ENCODE measurements at places on chromosomes 4 and X.

DNA sequence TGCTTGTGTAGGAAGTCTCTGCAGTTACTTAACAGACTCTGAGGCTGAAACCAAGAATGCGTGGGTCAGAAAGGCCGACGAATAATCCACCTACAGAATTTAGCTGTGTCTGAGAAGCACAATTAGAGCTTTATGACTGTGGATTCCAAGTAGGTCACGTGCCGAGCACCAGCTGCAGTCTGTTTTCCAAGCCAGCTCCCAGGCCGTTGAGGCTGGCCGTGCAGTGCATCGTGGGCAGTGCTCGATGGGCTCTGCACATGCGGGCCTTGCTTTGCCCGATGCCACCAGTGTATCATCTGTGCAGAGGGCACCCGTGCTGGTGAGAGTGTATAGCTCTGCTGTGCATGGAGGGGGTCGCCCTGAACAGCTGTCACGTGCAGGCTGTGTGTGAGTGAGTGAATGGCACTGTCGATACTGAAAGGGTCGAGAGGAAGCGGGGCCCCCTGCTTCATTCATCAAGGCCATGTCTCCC is 67.5 kb upstream of the CLDN34 start:
- no peak for DNase-seq

- DNase-seq, result no peak
Observed at GRCh38 chrX:7115557-7115956, 32.0 kb upstream of the STS start.

GRCh38 chrX:102950908-102951866 is 14.1 kb downstream of the RAB40AL start:
- DNase-seq, result peak; percentile 72

DNA sequence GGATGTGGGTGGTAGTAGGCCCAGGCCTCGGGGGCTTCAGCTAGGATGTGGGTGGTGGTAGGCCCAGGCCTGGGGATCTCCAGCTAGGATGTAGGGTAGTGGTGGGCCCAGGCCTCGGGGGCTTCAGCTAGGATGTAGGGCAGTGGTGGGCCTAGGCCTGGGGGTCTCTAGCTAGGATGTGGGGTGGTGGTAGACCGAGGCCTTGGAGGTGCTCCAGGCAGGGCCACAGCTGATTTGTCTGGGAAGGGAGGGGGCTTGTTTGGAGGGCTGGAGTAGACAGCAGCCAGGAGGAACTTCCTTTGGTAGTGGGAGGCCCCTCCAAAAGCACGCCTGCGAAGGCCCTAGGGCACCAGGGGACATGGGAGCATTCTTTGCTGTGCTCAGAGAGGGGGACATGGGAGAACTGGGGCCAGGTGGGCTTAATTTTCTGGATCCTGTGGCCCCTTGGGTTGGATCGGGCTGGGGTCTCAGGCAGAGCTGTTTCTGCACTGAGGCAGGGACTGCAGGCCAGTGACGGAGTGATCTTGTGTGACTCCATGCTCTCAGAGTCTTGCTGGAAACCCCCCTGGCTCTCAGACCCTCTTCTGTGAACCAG is 3.3 kb upstream of the SPON2 start:
- no peak for DNase-seq

DNA sequence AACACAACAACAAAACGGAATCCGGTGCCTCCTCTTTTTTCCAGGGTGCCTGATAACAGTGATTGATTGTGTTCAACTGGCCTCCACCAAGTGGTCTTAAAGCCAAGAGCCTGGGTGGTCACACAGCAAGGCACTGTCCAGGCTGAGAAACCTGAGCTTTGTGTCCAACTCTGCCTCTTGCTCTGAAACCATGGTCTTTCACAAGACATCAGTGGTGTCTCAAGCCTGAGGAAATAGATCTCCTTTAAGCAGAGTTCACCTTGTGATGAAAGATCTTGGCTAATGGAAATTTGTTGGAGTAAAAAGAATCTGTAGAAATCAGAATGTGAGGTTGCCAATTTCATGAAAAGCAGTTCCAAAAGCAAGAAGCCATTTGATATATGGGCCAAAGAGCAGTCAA is 47.3 kb upstream of the ACSL1 start:
- DNase-seq, result no peak

GRCh38 chrX:129099207-129099606 is 424.1 kb downstream of the SMARCA1 start:
- DNase-seq, result no peak

DNA sequence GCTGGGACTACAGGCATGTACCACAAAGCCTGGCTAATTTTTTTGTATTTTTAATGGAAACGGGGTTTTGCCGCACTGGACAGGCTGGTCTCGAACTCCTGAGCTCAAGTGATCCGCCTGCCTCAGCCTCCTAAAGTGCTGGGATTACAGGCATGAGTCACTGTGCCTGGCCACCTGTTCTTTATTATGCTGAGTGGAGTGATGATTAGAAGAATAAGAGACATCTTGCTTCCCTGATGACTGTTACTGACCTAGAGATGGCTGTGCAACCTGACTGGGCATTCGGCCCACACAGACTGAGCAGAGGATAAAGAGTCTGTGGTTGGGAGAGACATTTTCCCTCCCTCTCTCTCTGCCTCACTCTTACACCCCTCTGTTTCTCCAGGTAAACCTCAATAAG is 56.7 kb downstream of the SPINK2 start:
- no peak for DNase-seq

- DNase-seq, result peak; percentile 66
Observed at GRCh38 chr4:54318904-54319303, 89.8 kb downstream of the PDGFRA start.

DNA sequence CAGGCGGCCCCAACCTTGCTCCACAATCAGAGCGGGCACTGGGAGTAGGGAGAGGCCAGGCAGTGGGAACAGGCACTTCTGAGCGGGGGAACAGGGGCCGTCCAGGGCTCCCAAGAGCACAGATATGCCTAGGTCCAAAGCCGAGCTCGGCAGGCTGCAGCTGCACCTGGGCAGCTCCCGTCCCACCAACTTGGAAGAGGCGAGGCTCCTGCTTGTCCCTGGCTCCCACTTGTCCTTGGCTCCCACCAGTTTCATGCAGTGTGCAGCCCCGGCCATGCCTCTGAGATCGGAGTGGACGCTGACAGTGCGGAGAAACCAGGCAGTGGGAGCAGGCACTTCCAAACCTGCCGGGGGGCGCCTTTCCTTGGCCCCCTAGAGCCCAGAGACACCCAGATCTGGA is 84.0 kb upstream of the XAGE2 start:
- no peak for DNase-seq

DNA sequence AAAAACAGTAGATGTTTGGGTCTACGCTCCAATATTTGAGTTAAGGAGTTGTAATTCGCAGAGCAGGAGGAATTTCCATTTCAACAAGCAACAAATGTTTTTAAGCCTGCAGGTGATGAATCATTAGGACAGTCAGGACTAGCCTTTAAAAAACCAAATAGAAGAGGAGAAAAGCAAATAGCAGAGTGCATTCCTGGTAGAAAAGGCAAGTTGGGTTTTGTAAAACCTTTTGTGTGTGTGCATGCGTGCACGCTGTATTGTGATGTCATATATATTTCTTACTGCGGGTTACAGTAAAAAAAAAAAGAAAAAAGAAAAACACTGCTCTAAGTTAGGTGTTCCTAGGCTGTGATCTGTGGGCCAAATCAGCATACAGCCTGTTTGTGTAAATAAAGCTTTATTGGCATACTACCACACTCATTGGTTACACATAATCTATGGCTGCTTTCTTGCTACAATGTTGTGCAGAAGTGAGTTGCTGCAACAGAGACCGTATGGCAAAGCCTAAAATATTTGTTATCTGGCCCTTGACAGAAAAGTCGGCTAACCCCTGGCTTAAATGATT is 135.6 kb downstream of the MID1 start:
- no peak for DNase-seq

GRCh38 chr4:175127314-175127713 is 209.2 kb downstream of the ADAM29 start:
- DNase-seq, result no peak

DNA sequence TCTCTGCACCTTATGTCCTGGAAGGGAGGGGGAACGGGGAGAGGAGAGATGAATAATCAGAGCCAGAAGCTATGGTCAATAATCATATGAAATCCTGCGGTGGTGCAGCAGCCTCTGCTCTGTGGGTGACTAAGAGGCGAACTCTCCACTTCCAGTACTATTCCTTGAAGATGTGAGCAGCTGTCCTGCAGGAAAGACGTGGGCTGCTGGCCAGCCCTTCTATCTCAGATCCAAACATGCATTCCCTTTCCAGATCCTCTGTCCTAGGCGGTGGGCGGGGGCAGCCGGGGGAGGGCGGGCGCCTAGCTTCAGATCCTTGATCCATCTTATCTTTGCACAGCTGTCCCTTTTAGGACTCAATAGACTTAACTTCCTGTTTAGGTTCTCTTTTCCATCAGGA is 34.5 kb downstream of the SPINK2 start:
- DNase-seq, result no peak

DNA sequence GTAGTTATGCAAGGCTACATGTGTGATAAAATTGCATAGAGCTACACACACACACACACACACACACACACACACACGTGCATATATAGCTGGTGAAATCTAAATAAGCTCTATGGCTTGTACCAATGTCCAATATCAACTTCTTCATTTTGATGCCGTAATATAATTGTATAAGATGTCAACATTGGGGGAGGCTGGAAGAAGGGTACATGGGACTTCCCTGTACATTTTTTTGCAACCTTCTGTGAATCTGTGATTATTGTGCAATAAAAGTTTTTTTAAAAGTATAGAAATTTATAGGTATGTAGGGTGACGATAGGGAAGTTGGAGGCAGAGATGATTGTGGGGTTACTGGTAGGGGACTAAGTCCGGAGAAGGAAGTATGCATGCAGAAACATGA is 105.5 kb downstream of the HDAC8 start:
- peak; percentile 11 for DNase-seq

GRCh38 chr4:24973404-24973746 is 57.4 kb downstream of the LGI2 start:
- DNase-seq, result no peak

DNA sequence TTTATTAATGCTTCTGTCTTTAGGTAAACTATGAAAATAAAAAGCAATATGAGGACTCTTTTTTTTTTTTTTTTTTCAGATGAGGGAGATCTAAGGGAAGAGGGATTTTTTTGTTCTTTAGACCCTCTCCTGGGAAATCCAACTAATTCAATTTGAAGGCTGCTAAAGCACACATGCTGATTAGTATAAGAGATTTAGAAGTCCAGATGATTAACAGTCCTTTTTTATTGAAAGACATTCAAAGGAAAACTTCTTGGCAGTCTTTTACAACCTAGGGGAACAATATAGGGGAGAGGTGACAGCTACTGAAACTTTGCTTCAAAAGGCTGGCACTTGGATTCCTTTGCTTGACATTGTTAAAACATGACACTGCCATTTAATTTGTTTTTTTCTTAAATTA is 602.5 kb downstream of the RAPGEF2 start:
- no peak for DNase-seq

DNA sequence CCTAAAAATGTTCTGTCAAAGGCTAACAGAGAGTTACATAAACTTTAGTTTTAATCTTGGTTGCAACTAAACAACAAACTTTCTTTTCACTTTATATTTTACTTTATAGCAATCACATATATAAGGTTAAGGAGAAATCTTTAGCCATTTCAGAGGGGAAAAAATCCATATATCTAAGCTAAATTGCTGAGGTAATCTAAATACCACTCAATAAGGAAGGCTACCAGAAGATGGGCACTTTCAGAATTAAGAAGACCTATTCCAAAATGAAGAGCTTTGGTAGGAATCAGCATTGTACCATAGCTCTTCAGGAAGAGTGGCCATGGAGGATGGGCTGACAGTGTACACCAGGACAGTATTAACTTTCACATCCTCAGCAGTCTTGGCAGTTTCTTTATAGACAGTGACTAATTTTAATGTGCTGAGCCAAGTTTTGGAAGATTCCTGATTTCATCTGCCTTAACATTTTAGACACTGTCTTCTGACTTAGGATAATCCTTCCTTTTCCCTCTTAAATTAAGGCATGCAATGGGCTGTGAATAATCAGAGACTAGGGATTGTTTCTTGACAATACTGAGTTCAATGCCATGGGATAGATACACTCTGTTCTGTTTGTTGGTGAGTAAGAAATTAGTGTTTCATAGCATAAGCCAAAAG is 7.1 kb downstream of the FAT4 start:
- DNase-seq, result no peak

- no peak for DNase-seq
Observed at GRCh38 chr4:99221980-99222379, 2.9 kb upstream of the ADH6 start.

DNA sequence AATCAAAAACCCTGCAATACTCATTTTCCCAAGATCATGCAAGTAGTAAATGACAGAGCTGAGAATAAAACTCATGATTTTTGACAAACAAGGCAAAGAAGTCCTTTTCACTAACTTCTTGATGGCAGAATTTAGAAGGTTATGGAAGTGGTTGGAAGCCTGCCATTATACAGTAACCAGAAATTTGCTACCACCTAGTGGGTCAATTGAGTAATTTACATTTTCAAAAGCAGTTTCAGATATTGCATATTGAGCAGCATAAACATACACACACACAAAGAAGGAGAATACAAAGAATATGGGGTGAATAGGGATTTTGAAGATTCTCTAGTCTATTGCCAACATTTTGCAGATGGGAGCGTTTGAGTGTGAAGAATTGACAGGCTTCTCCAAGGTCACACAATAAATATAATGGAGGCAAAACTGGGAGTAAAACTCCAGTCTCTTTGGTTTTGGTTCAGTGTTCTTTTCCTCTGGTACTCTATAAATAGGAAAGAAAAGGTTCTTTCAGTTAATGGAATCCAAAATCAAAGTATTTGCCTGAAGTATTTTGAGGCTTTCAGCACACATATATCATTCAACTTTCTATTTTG is 70.2 kb downstream of the GC start:
- DNase-seq, result peak; percentile 39

DNA sequence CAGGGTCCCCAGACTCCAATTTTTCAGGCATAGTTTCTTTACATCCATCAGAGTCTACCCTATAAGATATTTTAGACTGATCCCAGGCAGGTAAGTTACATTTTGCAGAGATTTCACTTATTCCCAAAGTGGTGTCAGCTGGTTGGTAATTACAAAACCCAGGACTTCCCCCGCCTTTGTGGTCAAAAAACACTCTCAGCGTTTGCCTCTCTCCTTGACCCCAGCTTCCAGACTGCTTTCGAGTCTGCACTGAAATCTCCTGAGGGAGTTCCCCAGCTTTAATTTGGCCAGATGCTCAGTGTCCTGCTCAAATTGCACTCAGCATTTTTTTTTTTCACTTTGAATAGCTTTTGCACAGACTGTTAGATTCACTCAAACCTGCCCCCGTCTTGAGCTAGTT is 11.2 kb upstream of the AMOT start:
- DNase-seq, result no peak

- no peak for DNase-seq
Observed at GRCh38 chr4:8694651-8695151, 102.1 kb downstream of the CPZ start.

DNA sequence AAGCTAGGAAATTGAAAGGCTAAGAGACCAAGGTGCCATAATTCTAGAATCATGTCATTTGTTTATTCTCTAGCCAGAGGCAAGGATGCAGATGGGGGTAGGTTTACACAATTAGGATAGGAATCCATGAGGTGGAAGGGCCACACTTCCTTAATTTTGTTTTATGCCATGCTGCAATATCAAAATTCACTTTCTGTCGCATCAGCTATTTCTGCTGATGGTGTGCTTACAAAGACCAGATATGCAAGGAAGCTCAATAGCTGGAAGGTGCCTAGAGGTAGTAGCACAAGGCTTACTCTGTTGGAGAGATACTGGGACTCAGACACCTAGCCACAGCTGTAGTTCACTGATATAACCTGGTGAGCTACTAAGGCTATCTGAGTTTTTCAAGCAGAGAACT is 328.5 kb downstream of the ADGRL3 start:
- DNase-seq, result no peak

All from NB4 (cell line).